ENCODE measurements at places on chromosomes 7 and 10.

DNA sequence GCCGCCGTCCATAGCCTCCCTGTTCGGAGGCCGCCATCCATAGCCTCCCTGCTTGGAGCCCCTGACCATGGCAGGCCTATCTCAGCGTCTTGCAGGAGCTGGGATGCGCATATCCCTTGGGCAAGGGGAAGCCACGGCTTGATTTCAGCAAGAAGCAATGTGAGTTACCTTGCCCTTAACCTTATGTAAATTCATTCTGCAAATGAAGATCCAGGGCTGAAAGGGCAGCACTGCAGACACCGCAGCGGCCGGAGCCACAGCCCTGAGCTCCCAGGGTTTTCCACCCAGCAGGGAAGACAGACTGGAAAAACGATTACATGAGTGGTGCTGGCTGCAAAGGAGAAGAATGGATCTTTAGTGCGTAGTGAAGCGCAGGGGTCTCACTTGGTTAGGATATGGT, 95.8 kb downstream of the SEC61G start:
- DNase-seq, result no peak

- no peak for DNase-seq
Observed at GRCh38 chr7:158809596-158809995, 19.7 kb downstream of the ESYT2 start.

- no peak for DNase-seq
Observed at GRCh38 chr7:79494046-79494445, 40.6 kb upstream of the MAGI2 start.

DNA sequence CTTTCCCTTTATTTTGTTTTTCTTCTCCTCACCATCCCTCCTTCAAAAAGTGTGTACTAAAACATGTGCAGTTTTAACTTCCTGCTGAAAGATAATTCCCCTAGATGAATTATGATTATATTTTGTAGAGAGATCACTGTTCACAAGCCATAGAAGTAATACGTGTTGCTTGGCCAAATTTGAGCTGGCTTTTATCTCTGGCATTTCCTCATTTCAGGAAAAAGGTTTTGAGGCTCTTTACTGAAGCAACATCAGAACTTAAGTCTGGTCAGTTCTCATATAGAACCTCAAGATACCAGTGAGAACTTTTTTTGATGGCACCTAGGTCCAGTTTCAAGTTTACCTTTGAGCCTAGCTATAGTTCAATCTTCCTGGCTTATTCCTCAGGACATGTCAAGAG, 463.3 kb downstream of the INHBA start:
- no peak for DNase-seq

GRCh38 chr7:42739638-42740037, 172.2 kb downstream of the C7orf25 start:
- no peak for DNase-seq

DNA sequence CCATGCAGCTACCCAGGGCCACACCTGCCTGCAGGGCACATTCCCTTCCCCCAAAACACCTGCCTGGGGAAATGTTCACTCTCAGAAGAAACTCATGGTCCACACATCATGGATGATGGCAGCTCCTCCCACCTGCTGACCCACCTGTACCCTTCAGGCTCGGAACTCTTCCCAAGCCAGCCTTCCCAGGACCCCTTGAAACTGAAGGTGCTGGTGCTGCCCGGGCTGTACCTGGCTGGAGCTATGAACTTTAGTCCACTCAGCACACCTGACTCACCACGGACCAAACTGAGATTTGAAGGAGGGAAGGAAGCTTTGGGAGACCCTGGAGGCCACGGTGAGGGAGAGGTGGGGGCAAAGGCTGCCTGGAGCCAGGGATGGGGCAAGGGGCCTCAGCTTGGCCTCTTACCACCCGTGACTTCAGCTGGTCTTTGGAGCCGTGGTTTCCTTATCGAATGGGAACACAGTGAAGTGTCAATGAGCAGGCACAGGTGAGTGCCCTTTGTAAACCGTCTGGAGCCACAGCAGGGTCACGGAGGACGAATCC, 30.1 kb upstream of the INPP5A start:
- no peak for DNase-seq

DNA sequence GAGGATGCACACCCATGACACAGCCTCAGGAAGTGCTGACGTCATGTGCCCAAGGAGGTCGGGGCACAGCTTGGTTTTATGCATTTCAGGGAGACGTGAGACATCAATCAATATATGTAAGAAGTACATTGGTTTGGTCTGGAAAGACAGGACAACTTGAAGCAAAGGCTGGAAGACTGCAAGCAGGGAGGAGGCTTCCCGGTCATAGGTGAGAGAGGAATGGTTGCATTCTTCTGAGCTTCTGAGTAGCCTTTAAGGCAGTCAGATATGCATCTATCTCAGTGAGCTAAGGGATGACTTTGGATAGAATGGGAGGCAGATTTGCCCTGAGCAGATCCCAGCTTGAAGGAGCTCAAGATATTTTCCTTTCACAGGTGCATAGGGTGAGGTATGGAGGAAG, 349.5 kb downstream of the TYW1 start:
- no peak for DNase-seq

- no peak for DNase-seq
Observed at GRCh38 chr10:116112232-116113231, 160.5 kb downstream of the GFRA1 start.

DNA sequence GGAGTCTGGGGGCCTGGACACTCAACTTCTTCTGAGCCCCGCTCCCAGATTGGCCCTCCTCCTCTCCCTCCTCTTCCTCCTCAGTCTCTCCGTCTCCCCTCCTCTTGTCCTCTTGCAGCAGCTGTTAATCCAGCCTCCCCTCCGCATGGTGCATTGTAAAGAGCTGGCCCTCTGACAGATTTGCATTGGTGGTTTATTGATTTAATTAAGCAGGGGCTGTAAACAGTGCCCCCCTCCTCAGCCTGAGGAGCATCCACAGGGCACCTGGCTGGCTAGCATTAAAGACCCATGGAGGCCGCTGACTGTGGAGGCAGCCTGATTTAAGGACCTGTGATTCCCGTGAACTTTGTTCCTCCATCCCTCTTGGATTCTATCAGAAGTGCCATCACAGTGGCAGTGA, 28.9 kb upstream of the PCBD1 start:
- DNase-seq, result no peak

DNA sequence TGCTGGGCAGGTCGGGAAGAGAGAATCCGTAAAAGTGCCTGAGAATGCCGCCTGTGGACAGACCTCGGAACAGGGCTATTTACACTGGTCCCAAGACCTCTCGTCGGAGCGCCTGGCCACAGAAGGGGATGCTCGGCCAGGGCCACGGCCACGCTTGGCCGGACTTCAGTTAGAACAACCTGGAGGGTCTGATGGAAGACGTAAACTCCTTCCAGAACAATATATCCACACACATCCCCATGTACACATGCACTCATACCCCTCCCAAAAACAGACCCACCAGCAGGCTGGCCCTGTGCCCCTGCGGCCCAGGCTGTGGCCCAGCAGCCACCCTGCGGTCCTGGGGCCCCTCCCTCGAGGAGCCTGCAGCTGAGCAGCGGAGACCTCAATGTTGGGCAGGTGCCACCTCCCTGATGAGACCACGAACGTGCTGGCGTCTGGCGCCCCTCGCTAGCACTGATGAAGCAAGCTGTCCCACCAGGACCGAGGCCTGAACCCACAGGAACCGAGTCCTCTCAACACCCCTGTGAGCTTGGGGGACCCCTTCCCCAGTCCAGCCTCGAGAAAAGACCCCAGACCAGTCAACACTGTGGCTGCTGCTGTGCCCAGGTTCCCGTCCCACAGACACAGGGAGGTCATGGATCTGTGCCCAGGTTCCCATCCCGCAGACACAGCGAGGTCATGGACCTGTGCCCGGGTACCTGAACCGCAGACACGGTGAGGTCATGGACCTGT, 8.9 kb downstream of the CFAP46 start:
- no peak for DNase-seq

DNA sequence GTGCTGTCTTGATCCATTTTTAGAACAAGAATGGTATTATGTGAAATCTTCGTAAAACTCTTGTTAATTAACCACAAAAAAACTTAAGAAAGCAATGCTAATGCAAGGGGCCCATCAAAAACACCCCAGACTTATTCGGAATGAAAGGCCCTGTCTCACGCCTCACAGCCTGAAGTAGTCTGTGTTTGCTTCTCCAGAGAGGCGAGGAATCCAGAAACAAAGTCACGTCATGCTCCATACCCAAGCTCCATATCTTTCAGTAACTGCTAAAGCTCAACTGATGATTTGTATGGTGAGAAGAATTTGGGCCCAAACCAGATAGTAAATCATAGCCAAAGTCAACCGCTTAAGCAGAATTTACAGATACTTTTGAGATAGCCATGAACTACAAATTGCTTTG, 155.4 kb downstream of the ATE1 start:
- no peak for DNase-seq

DNA sequence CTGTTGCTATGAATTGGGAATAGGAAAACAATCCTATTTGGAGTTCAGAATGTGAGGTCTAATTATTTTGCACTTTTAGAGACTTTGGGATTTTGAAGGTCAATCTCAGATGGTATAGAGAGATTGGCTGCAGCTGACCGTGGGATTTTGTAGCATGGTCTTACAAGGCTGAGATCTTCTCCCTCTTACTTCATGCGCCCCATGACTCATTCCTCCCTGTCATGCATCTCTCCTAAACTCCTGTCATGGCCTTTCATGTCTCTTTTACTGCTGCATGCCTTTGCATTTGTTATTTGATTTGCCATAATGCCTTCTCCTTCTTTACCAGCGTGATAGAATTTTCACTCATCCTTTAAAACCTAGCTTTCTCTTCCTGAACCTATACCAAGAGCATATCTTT, 133.1 kb downstream of the BBS9 start:
- DNase-seq, result no peak

DNA sequence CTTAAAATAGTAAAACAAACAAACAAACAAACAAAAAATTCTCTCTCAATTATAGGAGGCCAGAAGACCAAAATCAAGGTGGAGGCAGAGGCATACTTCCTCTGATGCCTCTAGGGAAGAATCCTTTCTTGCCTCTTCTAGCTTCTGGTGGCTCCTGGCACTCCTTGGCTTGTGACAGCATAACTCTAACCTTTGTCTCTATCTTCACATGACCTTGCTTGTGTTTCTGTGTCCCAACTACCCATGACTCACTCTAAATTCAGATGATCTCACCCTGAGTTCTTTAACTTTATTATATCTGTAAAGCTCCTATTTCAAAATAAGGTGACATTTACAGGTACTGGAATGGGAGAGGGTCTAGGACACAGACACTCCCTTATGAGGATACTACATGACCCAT, 88.3 kb upstream of the ANTXRL start:
- no peak for DNase-seq

DNA sequence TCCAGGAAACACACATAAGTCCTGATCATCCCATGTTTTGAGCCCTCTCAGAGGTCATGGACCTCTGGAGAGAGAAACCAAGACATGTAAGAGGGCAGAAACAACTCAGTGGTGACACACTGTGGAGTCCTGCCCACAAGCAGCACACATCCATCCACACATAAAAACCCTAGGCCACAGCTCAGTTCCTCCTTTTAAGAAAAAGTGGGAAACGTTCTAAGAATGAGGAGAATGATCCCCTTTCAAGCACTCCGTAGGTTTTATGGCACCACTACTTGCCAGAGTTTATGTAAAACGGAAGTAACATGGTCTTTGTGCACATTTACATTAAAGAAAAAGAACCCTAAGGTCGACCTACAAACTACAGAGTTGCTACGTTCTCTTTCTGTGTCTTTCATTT, 19.9 kb downstream of the ATAD1 start:
- DNase-seq, result no peak

DNA sequence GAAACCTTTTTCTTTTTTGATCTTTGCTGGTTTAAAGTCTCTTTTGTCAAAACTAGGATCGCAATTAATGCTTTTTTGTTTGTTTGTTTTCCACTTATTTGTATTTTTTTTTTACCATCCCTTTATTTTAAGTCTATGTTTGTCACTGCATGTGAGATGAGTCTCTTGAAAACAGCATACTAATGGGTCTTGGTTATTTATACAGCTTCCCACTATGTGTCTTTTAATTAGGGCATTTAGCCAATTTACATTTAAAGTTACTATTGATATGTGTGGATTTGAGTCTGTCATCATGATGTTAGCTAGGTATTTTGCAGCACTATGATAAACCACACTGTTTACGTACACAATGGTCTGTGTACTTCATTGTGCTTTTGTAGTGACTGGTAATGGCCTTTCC, 34.7 kb upstream of the PPP1R3A start:
- DNase-seq, result no peak

GRCh38 chr7:48502021-48502420, 330.8 kb downstream of the ABCA13 start:
- DNase-seq, result no peak

All from stimulated activated CD4-positive, alpha-beta T cell treated with anti-CD3 and anti-CD28 coated beads, Interleukin-1b, Interleukin-23, amount 100 ng/mL, for 24 hours (primary cell).